ENCODE measurements at places on chromosomes 12 and 14.

DNA sequence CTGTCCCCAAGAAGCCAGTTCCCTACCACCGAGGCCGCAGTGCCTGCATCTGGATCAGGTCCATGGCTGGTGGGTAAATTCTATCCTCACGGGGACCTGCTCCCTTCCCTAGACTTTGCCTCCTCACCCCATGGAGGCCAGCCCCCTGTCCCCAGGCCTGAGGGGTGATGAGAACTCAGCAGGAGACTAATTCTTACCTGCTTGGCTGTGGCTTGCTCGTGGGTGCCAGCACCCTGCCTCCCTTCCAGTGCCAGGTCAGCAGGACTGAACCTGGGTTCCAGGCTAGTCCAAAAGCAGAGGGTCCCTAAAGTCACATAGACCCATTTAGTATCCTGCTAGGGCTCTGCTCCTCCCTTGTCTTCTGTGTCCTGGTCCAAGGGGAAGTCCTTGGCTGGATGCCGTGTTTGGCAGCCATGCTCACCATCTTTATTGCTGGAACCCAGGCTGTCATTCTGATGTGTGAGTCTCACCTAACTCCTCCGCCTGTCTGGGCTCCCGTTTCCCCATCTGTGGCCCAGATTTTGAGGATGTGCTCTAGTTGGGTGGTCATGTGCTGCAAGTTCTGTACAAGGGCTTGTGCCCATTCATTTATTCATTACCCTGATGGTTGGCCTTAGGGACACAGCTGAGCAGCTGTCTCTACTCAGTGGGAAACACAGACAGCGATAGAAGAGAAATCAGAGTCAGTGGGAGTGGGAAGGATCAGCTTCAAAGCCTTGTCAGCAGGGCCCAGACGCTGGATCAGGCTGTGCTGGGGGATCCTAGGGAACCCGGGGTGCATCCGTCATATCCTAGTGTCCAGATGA lies 949 bp downstream of the PLBD2 start:
- peak; percentile 58 for DNase-seq

- DNase-seq, result no peak
Observed at GRCh38 chr14:63562405-63562804, 19.2 kb upstream of the PPP2R5E start.

DNA sequence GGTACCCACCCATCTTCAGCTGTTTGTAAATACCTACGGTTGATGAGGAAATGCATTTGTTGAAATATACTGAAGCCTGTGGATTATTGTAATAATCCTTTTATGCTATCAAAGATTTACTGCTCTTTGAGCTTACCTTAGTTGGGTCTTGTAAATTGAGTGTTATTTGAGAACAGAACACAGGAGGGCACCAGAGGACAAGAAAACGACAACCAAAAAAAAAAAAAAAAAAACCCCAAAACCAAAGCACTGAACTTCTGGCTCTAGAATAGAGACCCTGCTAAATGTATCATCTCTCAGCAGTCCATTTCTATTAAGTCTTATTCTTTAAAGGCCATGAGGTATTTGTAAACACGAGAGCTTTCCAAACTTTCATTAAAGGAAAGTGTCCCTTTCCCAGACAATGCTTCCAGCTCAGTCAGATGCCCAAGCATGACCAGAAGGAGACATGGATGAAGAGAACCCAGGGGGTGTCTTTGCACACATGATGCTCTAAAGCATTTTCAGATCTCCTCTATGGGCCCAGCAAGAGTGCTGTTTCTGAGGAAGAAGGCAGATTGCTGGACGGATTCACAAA lies 763.9 kb downstream of the NRXN3 start:
- peak; percentile 14 for DNase-seq

GRCh38 chr12:56007564-56008559 lies 10.8 kb downstream of the SUOX start:
- peak; percentile 55 for DNase-seq

GRCh38 chr14:53692885-53693284 lies 263.7 kb downstream of the BMP4 start:
- no peak for DNase-seq

DNA sequence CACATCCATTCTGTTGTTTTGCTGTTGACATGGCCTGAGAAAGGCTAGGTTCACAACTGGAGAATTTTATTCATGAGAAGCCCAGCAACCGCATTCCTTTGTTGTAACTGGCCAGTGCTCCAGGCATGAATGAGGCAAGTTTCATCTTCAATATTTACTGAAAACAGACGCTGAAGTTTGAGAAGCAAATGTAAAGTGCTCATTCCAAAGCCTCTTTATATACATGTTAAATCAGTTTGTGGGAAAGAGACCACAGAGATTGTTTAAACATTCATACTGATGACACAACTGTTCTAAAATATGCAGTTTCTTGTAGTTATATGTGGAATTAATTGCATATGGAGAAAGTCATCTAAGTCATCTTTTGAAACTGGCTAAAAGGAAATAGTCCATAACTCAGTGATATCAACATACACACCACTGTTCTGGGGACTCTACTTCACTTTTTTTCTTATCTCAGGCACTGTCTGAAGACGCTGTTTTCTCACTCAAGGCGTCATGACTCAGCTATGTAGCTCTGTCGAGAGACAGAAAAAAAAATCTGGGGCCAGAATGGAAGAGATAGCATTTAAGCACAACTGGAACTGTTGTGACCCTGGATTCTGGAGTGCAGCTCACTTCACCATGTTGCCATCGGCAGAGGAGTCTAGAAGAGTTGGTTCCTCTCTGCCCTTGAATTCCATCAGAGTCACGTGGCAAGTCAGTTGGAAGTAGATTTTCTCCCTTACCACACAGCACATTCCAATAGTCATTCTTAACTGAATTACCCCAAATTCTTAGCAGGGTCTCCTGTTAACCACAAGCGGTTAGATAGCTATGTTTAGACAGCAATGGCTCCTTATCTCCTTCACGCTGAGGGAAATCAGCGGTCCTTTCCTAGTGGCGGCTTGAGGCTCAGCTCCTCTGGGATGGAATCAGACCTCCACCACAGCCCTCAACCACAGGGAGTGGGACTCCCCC lies 258.4 kb upstream of the HMGA2 start:
- DNase-seq, result peak; percentile 78

- no peak for DNase-seq
Observed at GRCh38 chr12:75419841-75420240, 29.0 kb downstream of the GLIPR1L2 start.

- DNase-seq, result peak; percentile 71
Observed at GRCh38 chr12:55738123-55739024, 4.5 kb upstream of the GDF11 start.

DNA sequence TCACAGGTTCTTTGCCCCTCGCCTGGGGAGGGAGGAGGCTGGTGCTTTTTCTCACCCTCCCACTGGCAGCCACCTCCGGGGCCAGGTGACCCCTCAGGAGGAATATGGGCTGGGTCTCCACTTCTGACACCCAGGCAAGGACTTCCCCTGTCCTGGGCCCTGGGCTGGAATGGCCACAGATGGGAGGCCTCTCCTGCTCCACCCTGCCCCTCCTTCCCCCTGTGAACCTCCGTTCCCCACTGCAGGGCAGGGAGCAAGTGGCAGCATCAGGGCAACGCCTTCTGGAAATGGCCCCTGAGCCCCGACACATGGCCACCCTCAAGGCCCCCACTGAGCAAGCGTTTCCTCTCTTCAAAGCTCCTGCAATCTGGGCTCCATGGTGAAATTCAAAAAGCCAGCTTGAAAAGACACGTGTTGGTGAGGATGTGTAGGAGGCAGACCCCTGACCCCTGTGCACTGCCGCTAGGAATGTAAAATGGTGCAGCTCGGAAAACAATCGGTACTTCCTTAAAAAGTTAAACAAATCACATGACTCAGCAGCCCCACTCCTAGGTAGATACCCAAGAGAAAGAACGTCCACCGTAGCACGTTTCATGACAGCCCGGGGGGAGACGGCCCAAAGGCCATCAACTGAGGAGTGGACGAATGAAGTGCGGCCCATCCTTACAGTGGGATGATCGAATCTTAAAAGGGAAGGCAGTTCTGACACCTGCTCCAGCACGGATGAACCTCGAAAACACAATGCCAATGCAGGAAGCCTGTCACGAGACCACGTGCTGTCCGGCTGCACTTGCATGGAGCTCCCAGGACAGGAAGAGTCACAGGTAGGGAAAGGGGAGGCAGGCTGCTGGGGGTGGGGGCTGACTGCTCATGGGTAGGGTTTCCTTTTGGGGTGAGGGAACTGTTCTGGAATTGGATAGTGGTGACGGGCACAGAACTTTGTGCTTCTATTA lies 11.5 kb downstream of the XRCC3 start:
- no peak for DNase-seq

- peak; percentile 63 for DNase-seq
Observed at GRCh38 chr12:47770086-47770726, 2.8 kb upstream of the SLC48A1 start.

GRCh38 chr14:105476097-105476830 lies 1.6 kb downstream of the CRIP2 start:
- peak; percentile 55 for DNase-seq

DNA sequence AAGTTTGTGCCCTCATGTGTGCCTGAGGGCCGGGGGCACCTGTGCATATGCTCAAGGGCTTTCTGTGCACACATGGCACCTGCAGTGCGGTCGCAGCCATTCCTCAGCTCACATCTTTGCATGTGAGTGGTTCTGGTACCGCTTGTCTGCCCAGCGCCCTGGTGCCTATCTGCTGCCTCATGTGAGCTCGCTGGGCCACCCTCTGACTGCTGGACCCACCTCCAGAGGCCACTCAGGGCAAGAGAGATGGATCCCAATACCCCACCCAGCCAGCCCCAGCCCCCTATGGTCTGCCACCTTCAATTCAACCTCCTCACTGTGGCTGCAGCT lies 5.4 kb upstream of the AMN start:
- no peak for DNase-seq
